ENCODE measurements at places on chromosomes 4 and X. TPM values are rescaled to one million over a fixed set of nuclear protein-coding genes. Genes with fewer than 3 reads are reported as not detected.
A peak's percentile ranks its signal among the peaks of the same experiment; 100 is the strongest.

- DNase-seq, result no peak
- peaks cover 23% of the 10 kb centered on the region for H3K4me1 ChIP-seq
- H3K36me3 ChIP-seq, result no peaks in the 10 kb centered on the region
- H3K27me3 ChIP-seq, result no peaks in the 10 kb centered on the region
- no peak overlapping the region for H3K27ac ChIP-seq
- H3K4me3 ChIP-seq, result no peak overlapping the region
Measured at GRCh38 chr4:139668658-139669201, 3.1 kb downstream of the MGST2 start.

- DNase-seq, result no peak
- no peaks in the 10 kb centered on the region for H3K4me1 ChIP-seq
- no peaks in the 10 kb centered on the region for H3K36me3 ChIP-seq
- no peaks in the 10 kb centered on the region for H3K27me3 ChIP-seq
- no peak overlapping the region for H3K4me3 ChIP-seq
- H3K27ac ChIP-seq, result no peak overlapping the region
Measured at GRCh38 chr4:23368081-23368697, 521.7 kb downstream of the PPARGC1A start.

DNA sequence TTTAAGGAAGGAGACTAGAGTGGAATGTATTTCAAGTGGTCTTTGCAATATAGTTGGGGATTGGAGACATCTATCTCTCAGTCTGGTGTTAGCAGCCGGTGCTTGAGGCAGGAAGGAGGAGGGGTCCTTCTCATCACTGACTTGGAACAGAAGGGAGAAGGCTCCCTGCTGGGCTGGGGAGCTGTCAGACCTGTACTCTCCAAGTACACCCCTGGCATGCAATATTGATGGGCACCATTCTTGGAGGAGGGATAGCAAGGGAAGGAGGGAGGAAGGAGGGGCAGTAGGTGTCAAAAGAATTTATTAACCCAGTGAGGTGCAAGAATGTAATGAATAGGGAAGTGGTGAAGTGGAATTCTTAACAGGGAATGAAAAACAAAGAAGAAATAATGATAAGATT is 338.8 kb downstream of the UNC5C start:
- no peaks in the 10 kb centered on the region for H3K36me3 ChIP-seq
- no peak overlapping the region for H3K27ac ChIP-seq
- H3K4me3 ChIP-seq, result no peak overlapping the region
- H3K27me3 ChIP-seq, result no peaks in the 10 kb centered on the region
- no peak for DNase-seq

DNA sequence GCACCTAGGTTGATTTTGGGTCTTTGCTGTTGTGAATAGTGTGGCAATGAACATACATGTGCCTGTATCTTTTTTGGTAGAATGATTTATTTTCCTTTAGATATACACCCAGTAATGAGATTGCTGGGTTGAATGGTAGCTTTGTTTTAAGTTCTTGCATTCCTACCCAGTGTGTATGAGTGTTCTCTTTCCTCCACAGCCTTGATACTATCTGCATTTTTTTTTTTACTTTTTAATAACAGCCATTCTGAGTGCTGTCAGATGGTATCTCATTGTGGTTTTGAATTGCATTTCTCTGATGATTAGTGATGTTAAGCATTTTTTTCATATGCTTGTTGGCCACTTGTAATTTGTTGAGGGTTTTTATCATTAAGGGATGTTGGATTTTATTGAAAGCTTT is 351.8 kb upstream of the GNPDA2 start:
- no peak overlapping the region for H3K27ac ChIP-seq
- H3K4me1 ChIP-seq, result no peaks in the 10 kb centered on the region
- no peaks in the 10 kb centered on the region for H3K36me3 ChIP-seq
- no peak for DNase-seq

DNA sequence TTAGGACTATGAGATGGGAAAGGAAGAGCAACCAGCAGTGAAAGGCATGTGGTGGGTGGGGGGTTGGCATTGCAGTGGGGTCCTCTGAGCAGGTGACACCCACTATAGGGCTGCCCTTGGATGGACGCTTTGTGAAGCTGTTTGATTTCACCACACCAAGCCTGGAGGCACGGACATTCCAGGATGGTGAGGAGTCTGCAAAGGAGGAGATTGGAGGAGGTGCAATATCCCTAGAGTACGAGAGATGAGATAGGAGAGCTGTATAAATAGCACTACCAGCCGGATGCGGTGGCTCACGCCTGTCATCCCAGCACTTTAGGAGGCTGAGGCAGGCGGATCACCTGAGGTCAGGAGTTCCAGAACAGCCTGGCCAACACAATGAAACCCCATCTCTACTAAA is 42.3 kb downstream of the SHOX start:
- no peak for DNase-seq
- H3K36me3 ChIP-seq, result no peaks in the 10 kb centered on the region
- no peaks in the 10 kb centered on the region for H3K4me1 ChIP-seq
- H3K27me3 ChIP-seq, result no peaks in the 10 kb centered on the region
- no peak overlapping the region for H3K4me3 ChIP-seq
- no peak overlapping the region for H3K27ac ChIP-seq

- H3K27me3 ChIP-seq, result no peaks in the 10 kb centered on the region
- H3K36me3 ChIP-seq, result no peaks in the 10 kb centered on the region
Measured at GRCh38 chrX:103927030-103927429, 35.4 kb upstream of the TMSB15B start.

DNA sequence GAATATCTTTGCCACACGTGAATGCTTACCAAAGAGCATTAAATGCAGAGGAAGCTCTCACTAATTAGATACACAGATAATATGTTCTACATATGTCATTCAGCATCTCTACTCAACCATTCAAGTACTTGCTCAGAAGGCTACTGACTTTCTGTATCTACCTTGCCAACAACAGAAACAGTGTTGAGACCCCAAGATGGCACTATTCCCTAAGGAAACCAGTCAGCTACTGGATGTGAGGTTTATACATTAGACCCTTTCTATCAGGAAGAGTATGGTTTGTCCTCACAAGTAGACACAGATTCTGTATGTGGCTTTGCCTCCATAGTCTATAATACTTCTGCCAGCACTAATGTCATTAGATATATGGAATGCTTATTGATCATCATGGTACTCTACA is 443.9 kb upstream of the INTU start:
- no peak overlapping the region for H3K4me3 ChIP-seq
- no peaks in the 10 kb centered on the region for H3K36me3 ChIP-seq
- no peaks in the 10 kb centered on the region for H3K4me1 ChIP-seq

GRCh38 chr4:78878031-78878430 is 61.2 kb downstream of the PAQR3 start:
- no peaks in the 10 kb centered on the region for H3K27me3 ChIP-seq
- no peak overlapping the region for H3K4me3 ChIP-seq

GLRA2 gene
- not detected for total RNA-seq

DNA sequence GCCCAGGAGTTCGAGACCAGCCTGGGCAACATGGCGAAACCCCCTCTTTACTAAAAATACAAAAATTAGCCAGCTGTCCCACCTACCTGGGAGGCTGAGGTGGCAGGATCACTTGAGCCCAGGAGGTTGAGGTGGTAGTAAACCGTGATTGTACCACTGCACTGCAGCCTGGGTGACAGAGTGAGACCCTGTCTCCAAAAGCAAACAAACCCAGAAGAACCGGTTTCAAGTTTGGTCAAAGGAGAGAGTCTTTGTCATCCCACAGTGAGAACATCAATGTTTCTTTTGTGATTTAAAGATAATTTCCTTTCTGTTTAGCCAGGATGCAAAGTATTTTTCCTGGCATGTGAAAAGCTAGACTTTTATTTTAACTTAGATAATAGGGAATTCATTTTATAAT is 26.7 kb downstream of the PDK3 start:
- no peak for DNase-seq
- H3K27me3 ChIP-seq, result no peaks in the 10 kb centered on the region
- H3K4me1 ChIP-seq, result peaks cover 12% of the 10 kb centered on the region
- H3K4me3 ChIP-seq, result no peak overlapping the region

JADE1 gene
- 45.6 TPM for total RNA-seq

DNA sequence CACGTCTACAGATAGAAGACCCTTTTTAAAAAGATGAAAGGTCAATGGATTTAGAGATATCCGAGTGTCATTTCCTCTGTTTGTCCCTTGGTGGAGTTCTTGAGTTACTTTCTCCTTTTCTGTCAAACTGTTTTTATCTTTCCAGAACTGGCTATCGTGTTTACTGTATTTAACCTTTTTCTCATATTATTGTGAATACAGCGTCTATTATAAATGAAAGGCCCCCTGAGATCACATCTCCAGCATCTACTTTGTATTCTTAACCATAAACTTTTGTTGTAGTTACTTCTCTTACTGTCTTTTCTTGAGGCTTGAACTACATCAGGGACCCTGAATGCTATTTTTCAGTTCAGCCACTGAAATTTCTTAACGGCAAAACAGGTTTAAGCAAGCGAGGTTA is 4.0 kb upstream of the PCDH7 start:
- no peaks in the 10 kb centered on the region for H3K27me3 ChIP-seq
- peak; percentile 63 for DNase-seq
- no peaks in the 10 kb centered on the region for H3K36me3 ChIP-seq
- H3K27ac ChIP-seq, result peak overlapping the region; percentile 24

GRCh38 chrX:56268888-56269287 is 36.7 kb downstream of the KLF8 start:
- H3K27ac ChIP-seq, result no peak overlapping the region
- H3K27me3 ChIP-seq, result no peaks in the 10 kb centered on the region
- no peaks in the 10 kb centered on the region for H3K36me3 ChIP-seq
- H3K4me1 ChIP-seq, result peaks cover 4% of the 10 kb centered on the region

DNA sequence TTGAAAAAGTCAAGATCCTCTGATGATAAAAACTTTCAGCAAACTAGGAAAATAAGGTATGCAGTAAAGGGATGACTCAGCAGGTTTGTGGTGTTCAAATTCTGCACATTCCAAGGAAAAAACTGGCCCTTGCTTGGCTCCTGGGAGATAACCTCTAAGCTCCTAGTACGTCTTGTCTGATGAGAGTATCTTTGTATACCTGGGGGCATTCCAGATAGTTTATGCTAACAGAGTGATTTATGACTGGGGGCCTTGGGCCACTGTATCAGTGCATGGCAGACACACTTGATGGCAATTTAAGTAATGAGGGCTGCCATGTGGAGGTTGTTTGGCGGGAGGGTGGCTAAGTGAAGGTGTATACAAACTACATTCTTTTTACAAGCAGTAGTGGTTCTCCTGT is 56.9 kb downstream of the NSG1 start:
- H3K27me3 ChIP-seq, result no peaks in the 10 kb centered on the region
- no peak overlapping the region for H3K4me3 ChIP-seq
- H3K36me3 ChIP-seq, result no peaks in the 10 kb centered on the region
- peaks cover 3% of the 10 kb centered on the region for H3K4me1 ChIP-seq
- DNase-seq, result peak; percentile 4

- no peak for DNase-seq
- no peak overlapping the region for H3K4me3 ChIP-seq
- H3K4me1 ChIP-seq, result no peaks in the 10 kb centered on the region
- no peak overlapping the region for H3K27ac ChIP-seq
- no peaks in the 10 kb centered on the region for H3K36me3 ChIP-seq
Measured at GRCh38 chr4:179344861-179345260, 1902.6 kb upstream of the AGA start.

DNA sequence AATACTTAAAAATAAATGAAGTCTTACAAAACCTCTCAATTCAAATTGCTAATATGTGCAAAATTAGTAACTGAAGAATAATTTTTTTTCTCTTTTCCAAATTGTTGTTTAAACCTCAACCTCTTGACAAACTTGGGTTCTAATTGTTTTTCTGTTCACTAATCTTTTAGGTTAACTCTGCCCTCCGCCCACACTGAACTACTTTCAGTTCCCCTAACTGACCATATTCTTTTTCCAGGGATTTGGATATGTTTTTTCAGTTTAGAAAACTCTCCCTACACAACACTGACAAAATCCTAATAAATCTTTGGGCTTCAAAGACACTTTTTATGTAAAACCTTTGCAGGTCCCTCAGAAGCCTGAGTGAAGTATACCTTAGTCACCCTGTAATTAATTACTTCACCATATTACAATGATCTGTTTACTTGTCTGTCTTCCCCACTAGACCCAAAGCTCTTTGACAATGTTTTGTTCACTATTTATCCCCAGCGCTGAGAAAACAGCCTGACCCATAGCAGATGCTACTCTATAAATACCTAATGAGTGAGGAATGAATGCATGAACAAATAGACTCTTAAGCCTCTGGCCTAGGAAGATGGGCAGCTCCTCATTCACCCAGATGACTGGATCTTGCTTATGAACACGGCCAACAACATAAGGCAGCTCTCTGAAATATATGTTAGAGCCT is 134.9 kb downstream of the MAML3 start:
- H3K27me3 ChIP-seq, result no peaks in the 10 kb centered on the region
- no peak overlapping the region for H3K27ac ChIP-seq
- no peaks in the 10 kb centered on the region for H3K4me1 ChIP-seq
- no peaks in the 10 kb centered on the region for H3K36me3 ChIP-seq
- H3K4me3 ChIP-seq, result no peak overlapping the region
- no peak for DNase-seq

- H3K4me3 ChIP-seq, result no peak overlapping the region
- H3K36me3 ChIP-seq, result no peaks in the 10 kb centered on the region
- no peak overlapping the region for H3K27ac ChIP-seq
- no peak for DNase-seq
Measured at GRCh38 chrX:35461164-35461563, 337.0 kb upstream of the MAGEB16 start.

DNA sequence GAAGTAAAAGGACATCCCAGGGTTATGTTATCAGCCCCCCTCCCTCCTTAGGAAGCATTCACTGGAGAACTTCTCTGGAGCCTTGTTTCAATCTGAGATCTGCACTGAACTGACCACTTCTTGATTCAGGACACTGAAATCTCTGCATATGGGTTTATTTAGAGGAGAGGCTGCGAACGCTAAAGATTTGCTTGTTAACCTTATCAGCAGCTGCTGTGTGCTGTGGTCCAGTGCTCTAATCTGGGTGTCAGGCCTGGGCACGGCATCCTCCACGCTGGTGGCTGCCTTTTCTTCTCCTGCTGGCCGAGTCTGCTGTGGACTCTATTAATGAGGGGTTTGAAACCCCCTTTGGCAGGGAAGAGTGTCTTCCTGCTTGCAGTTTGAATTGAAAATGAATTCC is 1094.7 kb upstream of the TENM3 start:
- no peak overlapping the region for H3K27ac ChIP-seq
- DNase-seq, result no peak
- H3K27me3 ChIP-seq, result no peaks in the 10 kb centered on the region

DNA sequence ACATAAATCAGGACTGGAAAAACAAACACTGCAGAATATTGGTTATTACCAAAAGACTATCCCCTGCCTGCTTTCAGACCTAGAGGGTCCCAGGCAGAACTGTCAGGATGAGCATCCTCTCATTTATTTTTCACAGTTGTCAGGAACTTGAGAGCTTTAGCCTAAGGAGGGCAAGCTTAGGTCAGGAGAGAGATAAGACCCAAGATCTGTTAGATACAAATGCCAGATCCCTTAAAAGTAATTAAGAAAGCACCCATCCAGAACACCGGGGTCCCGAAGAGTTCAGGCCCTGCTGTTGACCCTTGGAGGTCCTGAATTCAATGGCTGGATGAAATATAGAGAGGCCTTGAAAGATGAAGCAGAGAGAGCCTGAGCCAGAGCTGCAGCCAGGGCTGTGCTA is 5.9 kb upstream of the MAGEB3 start:
- no peaks in the 10 kb centered on the region for H3K27me3 ChIP-seq
- H3K4me1 ChIP-seq, result no peaks in the 10 kb centered on the region
- DNase-seq, result no peak
- H3K4me3 ChIP-seq, result no peak overlapping the region
- no peak overlapping the region for H3K27ac ChIP-seq
- H3K36me3 ChIP-seq, result no peaks in the 10 kb centered on the region
